Heart left ventricle (tissue), 16 donors: ENCODE measurements at places on chromosomes 7 and 10. TPM values are rescaled to one million over a fixed set of nuclear protein-coding genes. Genes with fewer than 3 reads are reported as not detected.

WDFY4 gene
- 1.2 TPM for total RNA-seq

FAM24B gene
- total RNA-seq = not detected

TEX47 gene
- total RNA-seq = not detected

PHYHIPL gene
- total RNA-seq = not detected

CDH23 gene
- total RNA-seq = 4.5 TPM

NRG3 gene
- not detected for total RNA-seq

UPK3BL1 gene
- 14.1 TPM for total RNA-seq

JCAD gene
- 10.4 TPM for total RNA-seq

SPDYE5 gene
- total RNA-seq = not detected

WAPL gene
- total RNA-seq = 24.6 TPM

RNLS gene
- total RNA-seq = 8.7 TPM

- H3K27me3 ChIP-seq = no peaks in the 10 kb centered on the region
- H3K4me3 ChIP-seq = peak overlapping the region; percentile 44
- H3K4me1 ChIP-seq = peaks cover 38% of the 10 kb centered on the region
- H3K27ac ChIP-seq = no peak overlapping the region
These were observed 4.4 kb upstream of the ARID5B start for GRCh38 chr10:61896854-61897661.

DNA sequence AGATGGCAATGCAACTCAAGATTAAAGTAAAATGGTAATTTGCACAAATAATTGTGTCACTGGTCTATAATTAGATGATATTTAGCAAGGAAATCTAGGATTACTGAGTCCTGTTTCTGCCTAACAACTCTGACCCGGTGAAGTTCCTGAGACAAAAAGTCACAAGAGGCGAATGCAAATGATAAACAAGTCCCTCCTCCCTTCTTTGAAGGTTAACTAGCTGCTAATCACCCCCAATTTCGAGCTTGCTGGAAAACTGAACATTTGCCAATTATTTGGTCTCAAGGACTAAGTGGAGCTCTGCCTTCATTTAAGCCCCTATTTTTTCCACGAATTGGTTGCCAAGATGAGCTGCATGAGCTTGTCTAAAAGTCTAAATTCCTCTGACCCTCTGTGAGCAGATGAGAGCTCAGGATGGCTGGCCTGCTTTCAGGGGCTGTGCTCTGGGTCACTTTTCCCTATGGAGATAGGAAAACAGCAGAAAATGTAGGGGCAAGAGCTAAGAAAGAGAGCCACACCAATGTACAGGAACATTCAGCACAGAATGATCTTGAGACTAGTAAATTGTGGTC is 127.3 kb downstream of the MBL2 start:
- H3K4me1 ChIP-seq = no peaks in the 10 kb centered on the region
- H3K36me3 ChIP-seq = no peaks in the 10 kb centered on the region
- no peaks in the 10 kb centered on the region for H3K27me3 ChIP-seq
- no peak overlapping the region for H3K27ac ChIP-seq
- DNase-seq = no peak

DNA sequence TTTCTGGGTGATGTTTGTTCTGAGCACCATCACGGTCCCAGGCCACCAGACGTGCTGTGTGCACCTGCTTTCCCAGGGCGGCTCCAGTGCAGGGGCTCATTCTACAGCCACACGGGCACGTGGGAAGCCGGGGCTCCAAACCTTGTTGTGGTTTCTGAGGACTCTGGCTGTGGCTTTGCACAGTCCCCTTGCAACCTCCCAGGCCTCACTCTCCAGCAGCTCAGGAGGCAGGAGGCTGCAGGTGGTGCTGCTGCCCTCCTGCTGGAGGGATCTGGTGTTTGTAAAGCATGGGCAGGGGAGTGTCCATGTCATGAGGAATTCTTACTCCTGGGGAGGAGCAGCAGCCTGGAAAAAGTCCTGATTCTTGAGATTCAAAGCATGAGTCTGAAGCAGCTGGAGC is 54.3 kb downstream of the INSYN2A start:
- H3K36me3 ChIP-seq = no peaks in the 10 kb centered on the region
- DNase-seq = no peak
- no peak overlapping the region for H3K4me3 ChIP-seq
- H3K4me1 ChIP-seq = no peaks in the 10 kb centered on the region

- no peaks in the 10 kb centered on the region for H3K27me3 ChIP-seq
- H3K4me3 ChIP-seq = no peak overlapping the region
- no peak for DNase-seq
- no peak overlapping the region for H3K27ac ChIP-seq
- H3K36me3 ChIP-seq = no peaks in the 10 kb centered on the region
These were observed 102.1 kb downstream of the CXCL12 start for GRCh38 chr10:44282626-44283300.

GRCh38 chr10:63829020-63829419 is 307.8 kb downstream of the REEP3 start:
- no peaks in the 10 kb centered on the region for H3K27me3 ChIP-seq
- no peak overlapping the region for H3K27ac ChIP-seq
- H3K4me3 ChIP-seq = no peak overlapping the region
- H3K36me3 ChIP-seq = no peaks in the 10 kb centered on the region

DNA sequence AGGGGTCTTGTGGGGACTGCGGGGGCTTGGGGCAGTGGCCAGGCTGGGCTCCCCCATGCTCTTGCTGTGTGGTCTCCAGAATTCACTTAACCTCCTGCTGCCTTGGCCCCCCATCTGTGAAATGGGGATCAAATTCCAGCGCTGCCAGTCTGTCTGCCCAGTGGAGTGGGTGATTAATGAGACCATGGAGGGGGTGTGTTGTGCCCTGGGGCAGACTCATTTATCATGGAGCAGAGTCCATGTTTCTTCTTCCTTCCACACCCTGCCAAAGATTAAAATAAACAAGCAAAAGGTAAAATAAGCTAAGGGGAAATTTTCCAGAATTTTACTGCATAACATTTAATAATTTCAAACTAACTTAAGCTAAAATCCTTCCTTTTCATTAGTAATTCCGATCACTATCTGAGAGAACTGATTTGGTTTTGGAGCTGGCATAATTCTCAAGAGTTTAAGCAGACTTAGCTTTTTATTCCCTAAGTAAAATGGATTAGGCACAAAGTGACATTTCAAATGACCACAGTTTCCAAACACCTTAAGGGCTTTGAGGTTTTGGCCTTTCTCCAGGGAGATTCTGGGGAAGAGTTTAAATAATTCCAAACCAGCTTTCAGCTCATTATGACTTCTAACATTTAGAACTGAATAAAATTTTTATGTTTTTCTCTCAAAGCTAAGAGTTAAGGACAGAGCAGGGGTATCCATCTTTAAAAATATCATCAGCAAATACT is 211.9 kb downstream of the CXCL12 start:
- H3K4me3 ChIP-seq = no peak overlapping the region
- no peak overlapping the region for H3K27ac ChIP-seq
- no peak for DNase-seq
- H3K36me3 ChIP-seq = no peaks in the 10 kb centered on the region

- H3K27me3 ChIP-seq = no peaks in the 10 kb centered on the region
- no peaks in the 10 kb centered on the region for H3K4me1 ChIP-seq
- DNase-seq = no peak
- peaks cover 9% of the 10 kb centered on the region for H3K36me3 ChIP-seq
- no peak overlapping the region for H3K27ac ChIP-seq
These were observed 2.7 kb upstream of the CYP3A7 start for GRCh38 chr7:99737726-99738125.

DNA sequence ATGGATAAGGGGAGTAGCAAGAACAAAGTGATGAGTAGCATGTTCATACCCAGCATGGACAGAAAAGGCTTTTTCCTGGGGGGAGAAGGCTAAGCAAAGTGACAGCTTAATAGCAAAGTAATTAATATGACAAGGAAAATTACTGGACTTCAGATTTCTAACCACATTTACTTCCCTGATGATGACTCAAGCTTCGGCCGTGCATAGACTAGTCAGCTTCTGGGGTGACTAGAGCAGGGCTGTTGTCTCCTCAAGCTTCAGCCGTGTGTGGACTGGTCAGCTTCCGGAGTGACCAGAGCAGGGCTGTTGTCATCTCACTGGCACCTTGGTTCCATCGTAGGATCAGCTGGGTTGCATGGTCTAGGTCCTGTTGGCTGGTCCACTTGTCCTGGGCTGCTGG is 2.1 kb upstream of the ZNF117 start:
- no peak overlapping the region for H3K27ac ChIP-seq
- H3K4me3 ChIP-seq = no peak overlapping the region
- H3K27me3 ChIP-seq = no peaks in the 10 kb centered on the region

GRCh38 chr7:100865372-100865911 is 1.7 kb upstream of the TRIP6 start:
- peaks cover 45% of the 10 kb centered on the region for H3K4me1 ChIP-seq
- no peaks in the 10 kb centered on the region for H3K36me3 ChIP-seq
- DNase-seq = no peak
- H3K27ac ChIP-seq = no peak overlapping the region

- no peaks in the 10 kb centered on the region for H3K27me3 ChIP-seq
- DNase-seq = no peak
- H3K36me3 ChIP-seq = no peaks in the 10 kb centered on the region
- no peak overlapping the region for H3K4me3 ChIP-seq
- H3K4me1 ChIP-seq = no peaks in the 10 kb centered on the region
These were observed 157.2 kb upstream of the SLC25A13 start for GRCh38 chr7:96479015-96479645.

DNA sequence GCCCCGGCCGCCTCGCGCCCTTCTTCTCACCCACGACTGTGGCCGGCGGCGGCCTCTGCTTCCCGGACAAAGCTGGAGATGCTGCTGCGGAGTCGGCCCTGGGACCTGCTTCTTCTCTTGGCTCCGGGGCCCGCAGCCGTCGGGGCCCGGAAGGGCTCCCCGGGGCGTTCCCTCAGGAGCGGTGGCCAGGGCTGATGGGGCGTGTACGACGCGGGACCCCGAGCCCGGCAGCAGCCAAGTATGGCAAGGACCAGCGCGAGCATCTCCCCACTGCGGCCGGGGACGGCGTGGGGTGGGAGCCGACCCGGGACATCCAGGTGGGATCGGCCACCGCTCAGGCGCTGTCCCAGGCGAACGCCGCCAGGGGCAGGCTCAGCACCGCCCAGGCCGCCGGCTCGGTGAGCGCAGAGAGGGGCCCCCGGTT is 27.6 kb upstream of the BMS1 start:
- H3K27me3 ChIP-seq = peaks cover 10% of the 10 kb centered on the region
- H3K27ac ChIP-seq = no peak overlapping the region
- peak; percentile 31 for DNase-seq

DNA sequence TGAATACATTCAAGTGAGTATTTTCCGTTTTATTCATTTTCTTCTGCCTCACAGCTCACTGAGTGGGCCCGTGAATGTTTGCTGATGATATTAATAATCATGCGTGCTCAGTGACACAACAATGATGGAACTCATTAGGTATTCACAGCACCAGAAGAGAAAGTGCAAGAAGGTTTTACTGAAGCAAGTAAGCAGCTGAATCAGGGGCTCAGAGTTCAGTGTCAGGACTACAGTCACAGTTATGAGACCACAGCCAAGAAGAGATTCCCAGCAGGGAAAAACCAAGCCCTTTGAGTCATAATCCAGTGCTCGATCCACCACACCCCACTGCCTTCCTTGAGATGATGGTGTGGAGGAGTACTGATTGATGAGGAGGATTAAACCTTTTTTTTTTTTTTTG is 247.4 kb downstream of the KIAA1217 start:
- H3K4me3 ChIP-seq = no peak overlapping the region
- H3K27me3 ChIP-seq = no peaks in the 10 kb centered on the region
- peaks cover 45% of the 10 kb centered on the region for H3K4me1 ChIP-seq
- no peaks in the 10 kb centered on the region for H3K36me3 ChIP-seq

- H3K27me3 ChIP-seq = no peaks in the 10 kb centered on the region
- peak; percentile 64 for DNase-seq
- no peak overlapping the region for H3K27ac ChIP-seq
- no peak overlapping the region for H3K4me3 ChIP-seq
These were observed 36.9 kb downstream of the DDIT4 start for GRCh38 chr10:72310636-72311035.

DNA sequence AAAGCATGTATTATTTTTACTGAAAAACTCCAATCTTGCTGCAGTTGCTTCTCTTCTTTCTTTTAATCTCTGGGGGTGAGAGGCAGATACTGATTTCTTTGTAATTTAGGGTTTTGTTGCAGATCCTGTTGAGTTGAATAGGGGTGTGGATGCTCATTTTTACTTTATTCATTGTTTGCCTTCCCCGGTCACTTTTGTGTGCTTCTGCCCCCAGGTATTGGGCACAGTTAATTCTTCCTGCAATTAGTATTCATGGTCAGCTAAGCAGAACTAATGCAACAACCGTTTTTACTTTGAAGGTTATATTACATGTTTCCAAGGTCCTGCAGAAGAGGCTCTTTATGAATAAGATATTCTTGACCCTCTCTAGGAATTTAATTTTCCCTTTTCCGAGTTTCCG is 96.4 kb downstream of the BUB3 start:
- no peaks in the 10 kb centered on the region for H3K4me1 ChIP-seq
- no peak overlapping the region for H3K4me3 ChIP-seq
- no peak for DNase-seq
- no peak overlapping the region for H3K27ac ChIP-seq

- H3K36me3 ChIP-seq = no peaks in the 10 kb centered on the region
- DNase-seq = no peak
These were observed 187.4 kb downstream of the PHTF2 start for GRCh38 chr7:77985974-77986339.

GRCh38 chr7:11753433-11753832 is 78.6 kb downstream of the THSD7A start:
- no peak overlapping the region for H3K4me3 ChIP-seq
- no peak overlapping the region for H3K27ac ChIP-seq
- H3K4me1 ChIP-seq = no peaks in the 10 kb centered on the region
- no peak for DNase-seq
- H3K27me3 ChIP-seq = no peaks in the 10 kb centered on the region

DNA sequence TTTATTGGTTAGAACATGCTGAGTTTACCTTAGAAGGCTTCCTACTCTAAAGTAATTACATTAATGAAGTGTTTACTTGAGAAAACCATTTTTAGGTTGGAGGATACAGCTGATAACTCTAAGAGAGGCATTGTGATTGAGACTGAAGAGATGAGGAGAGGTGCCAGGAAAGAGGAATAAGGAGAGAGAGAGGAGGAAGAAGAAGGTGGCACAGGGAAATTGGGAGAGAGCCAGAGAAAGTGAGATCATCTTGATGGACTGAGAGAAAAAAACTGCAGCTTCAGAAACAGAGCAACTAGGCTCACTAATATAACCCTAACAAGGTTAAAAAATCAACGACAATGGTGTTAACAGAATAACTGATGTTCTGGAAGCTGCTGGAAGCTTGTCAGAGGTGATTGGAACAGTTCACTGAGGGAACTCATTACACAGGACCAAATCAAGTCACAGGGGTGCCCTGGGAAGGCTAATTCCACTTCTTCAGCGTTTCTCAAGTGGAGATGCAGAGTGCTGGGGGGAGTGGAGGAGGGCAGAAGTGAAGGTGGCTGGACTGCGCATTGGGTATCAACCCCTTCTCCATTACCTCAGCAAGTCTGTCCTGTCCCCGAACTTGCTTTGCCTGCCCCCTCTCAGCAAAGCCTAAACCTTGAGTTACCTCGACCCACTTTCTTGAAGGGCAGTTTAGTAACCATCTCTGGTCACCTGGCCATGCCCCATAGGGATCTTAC is 6.9 kb upstream of the SORBS1 start:
- H3K36me3 ChIP-seq = no peaks in the 10 kb centered on the region
- no peak for DNase-seq
- no peak overlapping the region for H3K4me3 ChIP-seq
- peaks cover 8% of the 10 kb centered on the region for H3K4me1 ChIP-seq
- no peak overlapping the region for H3K27ac ChIP-seq
